G401 (cell line): ENCODE measurements at places on chromosomes 13 and 19. TPM values are rescaled to one million over a fixed set of nuclear protein-coding genes. Genes with fewer than 3 reads are reported as not detected.

TEAD2 gene
- 30.2 and 33.2 TPM in 2 replicates for total RNA-seq

DAND5 gene
- total RNA-seq, result 0.18 TPM in 1 of 2 replicates, not detected in the other

RABAC1 gene
- total RNA-seq, result 198 and 315 TPM in 2 replicates

LGALS4 gene
- total RNA-seq, result not detected in 2 replicates

ELSPBP1 gene
- total RNA-seq, result not detected in 2 replicates

ZNF547 gene
- total RNA-seq, result 0.68 and 1.7 TPM in 2 replicates
